EH (cell line): ENCODE measurements at places on chromosomes 4 and X.
A peak's percentile ranks its signal among the peaks of the same experiment; 100 is the strongest.

- peak; percentile 66 for DNase-seq
These were observed 24.8 kb downstream of the SLC2A9 start for GRCh38 chr4:9996319-9997110.

DNA sequence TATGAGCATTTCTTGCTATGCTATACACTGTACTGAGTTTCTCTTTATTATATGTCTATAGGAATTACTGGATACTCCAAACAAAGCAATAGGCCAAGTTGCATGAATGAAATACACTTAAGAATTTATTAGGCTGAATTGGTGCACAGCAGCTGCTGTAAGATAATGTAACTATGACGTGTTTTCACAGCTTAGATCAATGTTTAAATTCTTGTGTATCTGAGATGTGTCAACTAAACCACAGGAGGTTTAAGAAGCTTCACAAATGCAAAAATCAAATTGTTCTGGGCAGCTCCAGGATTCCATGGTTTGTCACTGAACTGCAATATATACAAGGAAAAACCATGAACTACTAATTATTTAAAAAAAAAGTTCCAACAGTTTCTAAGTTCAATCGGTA lies 156.7 kb downstream of the MAPK10 start:
- no peak for DNase-seq

GRCh38 chrX:85024044-85024443 lies 20.4 kb downstream of the APOOL start:
- DNase-seq: peak; percentile 1

GRCh38 chr4:181418496-181418895 lies 824.7 kb upstream of the TENM3 start:
- DNase-seq: no peak

DNA sequence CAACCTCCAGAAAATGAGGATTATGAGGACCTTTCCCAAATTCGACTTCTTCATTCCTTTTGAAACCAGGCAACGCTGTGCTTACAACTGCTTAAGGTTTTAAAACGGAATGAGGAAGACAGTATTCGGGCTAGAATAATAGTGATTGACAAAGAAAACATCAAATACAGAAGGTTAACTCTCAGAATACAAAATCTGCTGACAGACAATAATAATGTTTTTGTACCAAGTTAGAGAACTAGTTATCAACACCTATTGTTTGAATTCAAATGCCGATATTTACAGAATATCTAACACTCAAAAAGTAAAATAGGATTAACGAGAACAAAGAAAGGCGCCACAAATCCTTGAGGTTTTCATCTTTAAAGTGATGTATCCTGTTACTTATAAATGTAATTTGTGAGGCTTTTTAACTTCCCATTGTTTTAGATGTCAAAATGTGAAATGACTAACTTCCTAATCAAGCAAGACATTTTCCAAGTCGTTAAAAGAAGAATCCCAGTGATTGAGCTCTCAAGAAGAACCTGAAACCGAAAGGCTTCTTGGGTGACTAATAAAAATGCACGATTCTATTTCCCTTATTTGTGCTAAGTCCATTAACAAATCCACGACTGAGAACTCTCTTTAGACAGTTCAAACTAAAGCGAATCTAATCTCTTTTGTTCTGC lies 118.3 kb downstream of the SORBS2 start:
- peak; percentile 21 for DNase-seq

DNA sequence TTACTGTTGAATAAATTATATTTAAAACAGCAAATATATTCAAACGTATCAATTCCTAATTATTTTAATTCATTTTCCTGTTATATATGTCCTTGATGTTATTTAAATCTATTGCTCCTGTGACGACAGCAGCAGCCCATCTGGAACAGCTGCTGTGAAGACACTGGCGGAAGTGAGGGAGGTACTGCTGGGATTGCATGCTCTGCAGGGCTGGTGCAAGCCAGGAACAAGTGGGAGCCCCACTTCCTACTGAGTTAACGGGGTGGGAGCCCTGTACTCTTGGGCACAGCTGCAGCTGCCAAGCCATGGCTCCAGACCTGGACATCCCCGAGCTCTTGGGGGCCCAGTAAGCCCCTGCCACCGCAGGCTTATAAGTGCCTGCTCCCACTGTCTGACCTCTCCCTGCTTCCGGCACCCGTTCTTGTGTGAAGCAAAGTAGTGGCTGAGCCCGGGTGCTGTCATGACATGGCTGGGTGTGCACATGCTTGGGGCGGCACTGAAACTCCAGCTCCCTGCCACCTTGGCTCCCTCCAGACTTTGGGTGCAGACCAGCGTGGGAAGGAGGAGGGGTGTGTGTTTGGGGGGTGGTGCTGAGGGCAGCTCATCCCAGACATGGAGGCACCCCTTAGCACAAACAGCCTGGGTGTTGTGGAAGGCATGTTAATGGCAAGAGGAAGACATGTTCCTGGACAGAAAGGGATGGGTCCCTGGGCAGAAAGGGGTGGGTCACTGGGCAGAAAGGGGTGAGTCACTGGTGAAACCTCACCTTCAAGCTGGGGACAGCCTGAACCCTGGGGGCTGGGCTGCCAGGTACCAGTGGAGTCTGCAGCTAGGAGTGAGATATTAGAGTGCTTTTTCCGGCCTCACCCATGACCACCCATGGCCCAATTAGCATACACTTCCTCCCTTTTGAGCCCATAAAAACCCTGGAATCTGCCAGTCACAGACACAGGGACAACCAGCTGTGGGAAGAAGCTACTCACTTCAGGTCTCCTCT lies 1981.3 kb upstream of the IGFBP7 start:
- DNase-seq: no peak

GRCh38 chr4:168832763-168833575 lies 177.1 kb downstream of the CBR4 start:
- peak; percentile 47 for DNase-seq

DNA sequence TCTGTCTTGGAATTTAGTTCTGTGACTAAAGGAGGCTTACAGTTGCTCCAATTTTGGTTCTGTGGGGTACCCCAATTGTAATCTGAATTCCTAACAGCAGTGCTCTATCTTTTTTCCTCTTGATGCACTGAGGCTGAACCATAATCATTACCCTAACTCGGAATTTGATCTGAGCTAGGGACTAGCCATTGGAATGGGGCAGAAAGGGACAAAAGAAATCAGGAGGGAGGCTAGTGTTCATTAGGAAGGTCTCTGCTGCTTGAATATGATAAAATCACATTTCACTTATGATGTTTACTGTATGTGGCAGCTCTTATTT lies 2.7 kb downstream of the KLF3 start:
- no peak for DNase-seq

DNA sequence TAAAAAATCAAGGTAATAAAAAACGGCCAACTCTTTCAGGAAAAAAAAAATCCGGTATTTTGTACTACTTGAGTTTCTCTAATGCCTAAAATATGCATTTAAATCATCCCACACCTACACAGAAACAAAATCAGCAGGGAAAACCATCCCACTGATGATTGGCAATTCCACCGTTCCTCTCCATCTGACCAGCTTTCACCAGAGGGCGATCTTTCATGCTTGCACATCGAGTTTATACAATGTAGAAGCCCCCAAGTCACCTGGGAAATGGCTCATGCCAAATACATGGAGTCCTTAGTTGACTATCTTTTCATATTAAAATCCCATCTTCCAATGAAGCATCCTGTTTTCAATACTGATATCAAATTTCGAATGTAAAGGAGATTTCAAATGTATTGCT lies 69.2 kb downstream of the PTCHD1 start:
- no peak for DNase-seq

DNA sequence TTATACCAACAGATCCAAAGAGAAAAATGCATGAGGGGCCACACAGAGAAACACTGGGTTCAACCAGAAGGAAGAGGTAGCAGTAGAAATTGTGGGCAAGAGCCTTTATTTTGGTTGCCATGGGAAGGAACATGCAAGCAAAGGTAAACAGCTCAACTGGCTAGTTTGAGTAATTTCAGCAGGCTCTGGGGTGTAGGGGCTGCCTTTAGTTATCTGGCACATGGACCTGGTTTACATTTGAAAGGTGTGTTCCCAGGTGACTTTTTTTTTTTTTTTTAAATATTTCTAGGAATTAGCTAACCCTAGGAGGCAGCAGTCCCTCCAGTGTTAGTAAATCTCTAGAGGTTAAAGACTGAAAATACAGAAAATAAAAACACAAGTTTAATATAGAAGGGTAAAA lies 481.9 kb downstream of the ACTRT1 start:
- DNase-seq: no peak

DNA sequence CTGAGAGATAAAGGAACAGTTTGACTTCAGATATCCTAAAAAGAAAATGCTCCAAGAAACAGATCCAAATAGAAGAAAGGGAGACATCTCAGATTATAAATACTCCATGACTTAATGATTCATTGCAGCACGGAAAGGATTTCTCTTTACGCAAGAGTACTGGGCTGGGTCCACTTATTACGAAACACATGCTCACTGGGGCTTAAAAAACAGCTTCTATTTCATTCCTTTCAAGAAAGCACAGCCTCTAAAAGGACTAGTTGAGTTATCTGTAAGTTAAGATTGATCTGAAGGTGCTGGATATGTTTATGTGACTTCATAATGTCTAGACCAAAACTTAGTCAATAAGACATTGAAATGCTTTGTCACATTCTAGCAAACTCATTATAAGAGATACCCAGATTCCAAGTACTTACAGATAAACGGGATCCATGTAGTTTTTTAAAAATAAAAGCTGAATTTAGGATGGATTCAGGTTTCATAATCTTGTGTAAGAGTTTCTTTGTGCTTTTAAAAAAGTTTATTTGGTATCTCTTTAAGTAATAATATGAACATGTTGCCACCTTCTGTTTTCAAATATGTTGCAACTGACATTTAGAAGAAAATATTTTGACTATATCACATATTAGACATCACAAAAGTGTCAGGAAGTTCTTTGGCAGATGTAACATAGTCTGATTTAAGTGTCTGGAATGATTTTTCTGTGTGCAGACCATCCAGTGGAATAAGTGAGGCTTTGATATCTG lies 109.5 kb upstream of the MYOZ2 start:
- peak; percentile 94 for DNase-seq

DNA sequence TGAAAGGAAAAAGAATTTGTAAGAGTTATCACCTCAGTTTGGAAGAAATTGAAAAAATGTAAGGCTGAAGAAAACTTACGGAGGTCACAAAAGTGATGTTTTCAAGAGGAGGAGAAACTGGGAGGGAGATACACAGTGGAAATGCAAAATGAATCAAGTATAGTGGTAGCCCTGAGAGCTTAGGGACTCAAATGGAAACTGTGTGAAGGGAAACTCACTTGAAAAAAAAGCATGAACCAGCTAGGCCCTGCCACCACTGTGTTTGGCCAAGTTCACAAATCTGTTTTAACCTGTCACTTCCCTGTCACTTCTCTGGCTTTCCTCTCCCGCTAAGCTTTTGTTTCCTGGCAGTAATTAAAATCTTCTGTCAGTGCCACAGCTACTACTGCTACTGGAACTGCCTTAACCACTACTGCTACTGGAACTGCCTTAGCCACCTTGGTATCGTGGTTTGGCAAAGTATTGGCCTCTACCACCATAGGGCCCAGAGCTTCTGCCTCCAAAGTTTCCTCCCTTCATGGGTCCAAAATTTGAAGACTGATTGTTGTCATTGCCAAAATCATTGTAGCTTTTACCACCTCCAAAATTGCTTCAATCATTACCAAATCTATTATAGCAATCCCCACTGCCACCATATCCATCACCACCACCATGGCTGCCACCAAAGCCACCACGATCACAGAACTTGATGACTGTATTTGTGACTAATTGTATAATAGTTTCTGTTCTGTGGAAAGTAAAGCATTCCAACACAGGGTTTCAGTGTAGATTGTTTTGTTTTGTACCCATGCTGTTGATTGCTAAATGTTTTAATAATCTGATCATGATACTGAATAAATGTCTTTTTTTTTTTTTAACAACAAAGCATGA lies 41.5 kb downstream of the SMARCA5 start:
- no peak for DNase-seq

DNA sequence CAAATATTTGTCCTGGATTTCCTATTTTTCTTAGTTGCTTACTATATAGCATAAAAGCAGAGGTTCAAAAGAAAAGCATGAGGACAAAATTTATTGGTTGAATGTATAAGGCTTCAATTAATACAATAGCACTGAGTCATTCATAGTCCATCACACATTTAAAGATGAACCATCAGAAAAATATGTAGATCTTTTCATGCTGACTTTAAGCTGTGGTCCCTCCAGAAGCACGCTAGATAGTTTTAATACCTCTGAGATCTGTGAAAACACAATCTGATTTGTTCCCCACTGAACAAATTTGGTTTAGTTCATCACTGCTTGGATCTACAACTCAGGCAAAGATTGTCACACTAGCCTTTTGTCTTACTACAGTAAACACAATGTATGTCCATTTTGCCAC lies 377.2 kb upstream of the ANXA10 start:
- DNase-seq: no peak

GRCh38 chr4:25144870-25145481 lies 15.3 kb downstream of the SEPSECS start:
- peak; percentile 39 for DNase-seq

GRCh38 chr4:52841682-52842456 lies 20.2 kb upstream of the RASL11B start:
- peak; percentile 71 for DNase-seq

DNA sequence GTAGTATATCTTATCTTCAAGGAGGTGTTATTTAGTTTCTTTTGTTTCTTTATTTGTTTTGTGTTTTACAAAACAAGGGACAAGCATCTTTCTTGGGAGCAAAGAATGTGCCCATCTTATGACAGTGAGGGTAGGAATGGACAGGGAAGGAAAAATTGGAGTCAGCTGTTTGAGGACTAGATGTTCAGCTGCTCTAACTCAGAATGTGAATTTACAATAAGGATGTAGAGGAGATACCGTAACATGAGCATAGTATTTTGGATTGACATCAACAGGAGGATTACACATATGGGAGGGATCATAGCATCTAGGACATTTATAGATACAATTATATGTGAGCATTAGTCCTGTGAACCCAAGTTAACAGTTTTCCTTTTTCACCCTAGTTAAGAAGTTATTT lies 89.0 kb upstream of the GK2 start:
- no peak for DNase-seq

DNA sequence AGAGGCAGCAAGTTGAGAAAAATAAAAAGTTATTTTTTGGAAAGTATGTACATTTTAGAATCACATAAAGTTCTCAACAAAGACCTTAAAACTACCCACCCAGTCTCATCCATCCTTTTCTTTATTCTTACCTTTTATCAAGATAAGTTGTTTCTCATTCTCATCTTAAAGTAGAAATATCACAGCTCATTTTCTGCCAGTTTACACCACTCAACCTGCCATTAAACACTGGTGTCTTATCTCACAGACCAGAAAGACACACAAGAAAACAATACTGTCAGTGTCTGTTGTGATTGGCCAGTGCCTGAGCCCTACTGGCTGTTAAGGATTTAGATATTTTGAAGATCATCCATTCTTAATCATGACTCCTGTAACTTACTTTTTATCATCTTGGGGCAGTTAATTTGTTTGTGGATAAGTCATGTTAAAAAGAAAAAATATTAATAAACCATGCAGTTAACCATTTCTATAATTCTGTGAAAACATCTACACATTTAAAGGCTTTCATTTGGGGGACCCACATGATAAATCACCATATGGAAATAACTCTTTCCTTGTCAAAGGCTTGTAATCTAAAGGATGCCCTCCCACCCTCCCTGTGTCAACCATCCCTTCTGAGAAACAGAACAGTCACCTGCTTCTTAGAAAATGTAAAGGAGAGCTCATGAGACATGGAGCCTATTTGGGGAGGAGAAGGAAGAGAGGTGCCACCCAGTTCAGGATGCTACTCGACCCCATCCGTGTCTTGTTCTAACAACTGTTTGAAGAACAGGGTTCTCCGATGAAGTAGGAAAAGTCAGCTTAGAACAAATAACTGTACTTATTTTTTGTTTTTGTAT lies 897.2 kb upstream of the INTU start:
- no peak for DNase-seq

- peak; percentile 55 for DNase-seq
These were observed 23.2 kb downstream of the PRPS2 start for GRCh38 chrX:12814420-12814819.
